ENCODE measurements at places on chromosomes 2 and 18.

GRCh38 chr2:99949963-99950362, 192.4 kb downstream of the AFF3 start:
- DNase-seq = no peak

- DNase-seq = no peak
Observed at GRCh38 chr2:47141520-47141919, 13.6 kb downstream of the STPG4 start.

- peak; percentile 86 for DNase-seq
Observed at GRCh38 chr2:240991378-240992263, 6.8 kb upstream of the SNED1 start.

- DNase-seq = no peak
Observed at GRCh38 chr2:188835821-188836220, 138.4 kb upstream of the COL3A1 start.

GRCh38 chr18:59123588-59124369, 15.9 kb upstream of the SEC11C start:
- DNase-seq = peak; percentile 93

- DNase-seq = no peak
Observed at GRCh38 chr2:187640926-187641510, 86.8 kb upstream of the TFPI start.

- DNase-seq = no peak
Observed at GRCh38 chr2:236036045-236036444, 132.1 kb downstream of the GBX2 start.

DNA sequence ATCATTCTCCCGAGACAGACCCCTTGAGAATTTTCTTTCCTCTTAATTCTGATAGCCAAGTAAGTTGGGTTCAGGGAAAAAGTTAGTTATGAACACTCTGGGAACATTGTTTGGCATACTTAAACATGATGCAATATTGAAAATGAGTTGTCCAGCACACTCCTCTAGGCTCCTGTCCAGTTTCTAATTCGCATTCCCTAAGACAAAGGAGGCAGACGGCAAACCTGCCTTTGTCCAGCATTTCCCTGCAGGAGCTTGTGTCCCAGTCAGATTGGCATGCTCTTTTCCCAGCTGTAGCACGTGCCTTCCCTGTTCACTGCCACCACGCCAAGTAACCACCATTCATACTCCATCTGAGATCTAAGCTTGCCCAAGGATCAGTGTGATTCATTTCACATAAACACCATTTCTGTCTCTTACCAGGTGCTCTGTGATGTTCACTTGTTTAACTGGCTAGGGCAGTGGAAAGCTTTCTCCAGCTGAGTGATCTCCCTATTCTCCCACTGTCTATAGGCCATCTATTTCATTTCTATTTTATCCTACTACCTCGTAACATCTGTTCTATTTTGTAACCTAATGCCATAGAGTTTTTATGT, 150.0 kb upstream of the EPB41L3 start:
- DNase-seq = no peak

DNA sequence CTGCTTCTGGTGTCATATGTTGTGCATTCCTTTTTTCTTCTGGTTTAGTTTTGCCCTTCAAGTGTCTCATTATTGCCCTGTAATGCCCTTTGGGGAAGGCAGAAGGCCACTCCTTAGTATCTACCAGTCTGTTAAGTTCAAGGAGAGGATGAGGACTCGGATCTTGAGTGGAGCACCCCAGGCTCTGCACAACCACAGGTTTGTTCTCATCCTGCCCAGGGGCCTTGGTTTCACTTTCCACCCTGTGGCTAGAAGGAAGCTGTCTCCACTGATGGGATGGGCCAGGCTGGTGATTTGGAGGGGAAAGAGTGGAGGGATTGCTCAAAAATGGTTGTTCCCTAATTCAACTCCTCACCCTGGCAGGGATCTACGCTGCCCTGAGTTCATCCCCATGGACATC, 30.2 kb upstream of the RAB11FIP5 start:
- no peak for DNase-seq

GRCh38 chr18:51789871-51790270, 550.1 kb upstream of the DCC start:
- DNase-seq = no peak

DNA sequence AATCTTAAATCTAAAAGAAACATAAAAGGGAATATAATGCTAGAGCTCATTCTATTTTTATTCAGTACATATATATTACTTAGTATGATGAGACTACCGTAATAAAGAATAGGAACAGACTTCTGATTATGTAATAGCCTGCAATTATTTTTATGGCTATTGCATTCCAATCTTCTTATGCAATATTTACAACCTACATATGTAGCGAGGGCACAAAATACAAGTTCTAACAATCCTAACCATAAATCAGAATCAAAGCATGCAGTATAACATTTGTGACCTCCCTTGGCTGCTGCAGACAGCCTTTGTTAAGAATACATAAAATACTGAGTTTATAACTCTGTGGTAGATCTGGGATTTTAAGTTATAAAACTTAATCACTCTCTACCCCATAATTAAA, 177.6 kb downstream of the BABAM2 start:
- peak; percentile 68 for DNase-seq

- DNase-seq = no peak
Observed at GRCh38 chr18:61957801-61958516, 65.2 kb upstream of the RNF152 start.

- no peak for DNase-seq
Observed at GRCh38 chr2:1681323-1682180, 62.8 kb downstream of the PXDN start.

DNA sequence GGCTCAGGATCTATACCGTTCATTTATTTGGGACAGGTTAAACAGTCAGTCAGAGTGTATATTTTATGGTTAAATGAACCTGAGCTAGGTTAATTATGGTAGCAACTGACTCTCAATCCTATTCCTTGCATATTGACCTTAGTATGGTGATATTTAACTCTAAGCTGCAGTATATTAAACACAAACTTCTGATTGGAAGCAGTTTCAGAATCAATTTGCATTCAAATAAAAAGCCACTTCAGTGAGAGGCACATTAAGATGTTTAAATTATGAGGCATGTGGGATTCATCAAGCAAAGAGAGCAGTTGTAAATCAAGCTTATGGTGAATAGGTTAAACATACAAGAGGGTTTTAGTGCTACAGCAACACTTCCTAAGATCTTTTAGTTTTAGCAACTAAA, 40.4 kb downstream of the FRZB start:
- DNase-seq = no peak

GRCh38 chr18:15005313-15006130, 257.6 kb downstream of the ANKRD30B start:
- DNase-seq = no peak

- peak; percentile 69 for DNase-seq
Observed at GRCh38 chr2:172516299-172516698, 39.6 kb upstream of the PDK1 start.

DNA sequence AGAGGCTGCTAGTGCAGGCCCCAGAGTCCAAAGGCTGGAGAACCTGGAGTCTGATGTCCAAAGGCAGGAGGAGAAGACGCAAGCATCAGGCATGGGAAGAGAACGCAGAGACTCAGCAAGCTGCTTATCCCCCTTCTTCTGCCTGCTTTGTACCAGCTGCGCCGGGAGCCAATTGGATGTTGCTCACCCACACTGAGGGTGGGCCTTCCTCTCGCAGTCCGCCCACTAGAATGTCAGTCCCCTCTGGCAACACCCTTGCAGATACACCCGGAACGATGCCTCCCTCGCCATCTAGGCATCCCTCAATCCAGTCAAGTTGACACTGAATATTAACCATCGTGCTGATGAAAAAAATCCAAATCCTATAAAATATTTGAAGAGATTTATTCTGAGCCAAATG, 141.6 kb downstream of the TWIST2 start:
- no peak for DNase-seq

- no peak for DNase-seq
Observed at GRCh38 chr2:209351636-209352035, 72.2 kb upstream of the MAP2 start.

- no peak for DNase-seq
Observed at GRCh38 chr18:12996661-12997292, 5.6 kb downstream of the CEP192 start.

GRCh38 chr18:76699923-76700322, 122.4 kb upstream of the ZNF236 start:
- no peak for DNase-seq

DNA sequence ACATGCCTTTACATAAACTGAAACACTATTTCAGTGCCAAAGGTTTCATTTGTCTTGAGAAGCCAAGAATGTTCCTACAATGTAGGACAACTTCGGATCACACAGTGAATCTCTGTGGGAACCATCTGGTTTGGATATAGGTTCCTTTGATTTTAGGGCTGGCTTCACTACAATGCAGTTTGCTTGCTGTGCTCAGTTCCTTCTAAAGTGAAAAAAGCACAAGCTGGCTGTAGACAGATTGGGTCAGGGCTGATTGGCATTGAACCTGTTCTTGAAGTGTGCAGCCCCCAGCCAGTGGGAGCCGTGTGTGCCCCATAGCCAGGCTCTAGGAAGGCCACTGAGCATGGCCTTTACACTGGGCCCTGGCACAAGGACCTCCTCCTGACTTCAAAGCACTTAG, 167.9 kb upstream of the HNRNPA3 start:
- DNase-seq = no peak

GRCh38 chr2:68200157-68200787, 42.6 kb downstream of the PNO1 start:
- DNase-seq = no peak

Data from mammary epithelial cell (primary cell).